ENCODE measurements at places on chromosomes 2 and 18.

DNA sequence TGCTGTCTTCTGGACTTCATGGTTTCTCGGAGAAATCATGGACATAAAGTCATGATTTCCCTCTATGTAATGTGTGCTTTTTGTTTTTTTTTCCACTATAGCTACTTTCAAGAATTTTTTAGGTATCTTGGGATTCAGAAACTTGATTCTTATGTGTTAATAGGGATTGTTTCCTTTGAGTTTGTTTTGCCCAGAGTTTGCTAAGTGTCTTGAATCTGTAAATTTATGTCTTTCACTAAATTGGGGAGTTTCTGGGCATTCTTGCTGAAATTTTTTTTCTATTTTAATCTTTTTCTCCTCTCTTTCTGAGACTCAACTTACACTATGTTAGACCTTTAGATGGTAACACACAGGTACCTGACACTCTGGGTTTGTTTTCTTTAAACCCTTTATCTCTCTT is 182.7 kb downstream of the LAMA1 start:
- DNase-seq: no peak

DNA sequence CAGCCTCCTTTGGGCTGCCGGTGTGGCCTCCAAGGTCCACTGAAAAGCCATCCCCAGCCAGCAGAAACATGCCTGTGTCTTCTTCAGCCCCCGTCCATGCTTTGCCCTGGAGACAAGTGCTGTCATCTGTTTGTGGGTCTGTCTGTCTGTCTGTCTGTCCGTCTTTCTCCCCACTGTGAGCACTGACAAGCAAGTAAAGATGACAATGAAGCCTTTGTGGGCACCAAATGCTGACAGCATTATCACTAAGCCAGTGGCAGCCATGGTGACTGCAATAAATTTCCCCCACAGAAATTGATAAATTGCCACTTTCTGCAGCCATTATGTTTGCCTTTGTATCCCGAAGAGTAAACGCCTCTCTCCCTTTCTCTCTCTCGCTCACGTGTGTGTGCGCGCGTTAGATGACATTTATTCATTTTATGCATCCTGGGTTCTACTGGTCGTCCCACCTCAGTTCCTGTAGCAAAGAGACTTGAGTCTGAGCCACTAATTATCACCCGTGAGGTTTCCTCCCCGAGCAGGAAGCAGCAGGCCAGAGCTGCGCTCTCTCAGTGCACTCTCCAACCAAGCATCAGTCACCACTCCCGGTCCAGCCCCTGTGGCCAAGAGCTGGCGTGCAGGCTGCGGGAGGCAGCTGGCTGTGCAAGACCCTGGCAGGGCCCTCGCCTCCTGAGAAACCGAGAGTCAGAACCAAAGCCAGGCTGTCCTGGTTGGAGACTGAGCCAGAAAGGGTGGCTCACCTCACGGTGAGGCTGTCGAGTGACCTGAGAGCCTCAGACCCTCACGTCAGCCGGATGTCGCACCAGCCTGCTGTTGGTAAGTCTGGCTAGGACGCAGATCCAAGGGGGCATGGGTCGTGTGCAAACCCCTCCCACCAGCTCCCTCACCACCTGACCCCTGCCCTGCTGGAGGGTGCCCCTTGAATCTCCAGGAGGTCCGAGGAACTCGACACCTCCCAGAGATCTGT is 6.9 kb downstream of the STEAP3 start:
- DNase-seq: no peak

DNA sequence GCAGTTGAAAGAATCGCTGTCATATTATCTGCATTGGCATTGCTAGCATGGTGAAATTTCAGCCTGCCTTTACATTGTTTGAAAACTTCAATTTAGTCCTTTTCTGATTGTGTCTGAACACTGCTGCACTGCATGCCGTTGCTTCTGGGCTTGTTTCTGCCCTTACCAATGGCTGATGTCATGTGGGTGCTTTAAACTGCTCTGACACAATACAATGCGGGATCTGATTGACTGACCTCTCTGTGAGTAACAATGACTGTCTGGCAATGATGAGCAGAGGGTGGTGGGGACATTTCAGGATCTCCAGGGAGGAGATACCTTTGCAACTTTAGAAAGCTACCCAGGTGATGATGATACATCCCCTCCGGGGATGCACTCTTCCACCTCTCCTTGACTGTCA is 119.5 kb upstream of the ZBTB14 start:
- no peak for DNase-seq

GRCh38 chr2:85862426-85862825 is 26.4 kb downstream of the ST3GAL5 start:
- no peak for DNase-seq

DNA sequence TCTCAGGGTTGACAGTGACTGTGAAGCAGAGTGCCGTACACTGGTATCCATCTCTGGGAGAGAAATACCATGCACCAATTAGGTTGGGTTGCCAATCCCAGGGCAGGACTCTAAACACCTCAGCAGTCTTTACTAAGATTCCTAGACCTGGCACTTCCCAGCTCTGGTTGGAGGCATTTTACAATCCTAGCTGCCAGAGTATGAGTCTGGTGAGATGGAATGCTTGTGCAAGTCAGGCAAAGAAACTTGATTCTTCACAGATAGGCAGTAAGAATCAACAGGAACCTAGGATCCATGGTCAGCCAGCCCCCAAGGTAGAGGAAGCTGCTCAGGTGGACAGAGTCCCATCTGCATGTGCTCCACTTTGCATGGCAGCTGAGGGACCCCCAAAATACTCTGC is 6.0 kb upstream of the UGT1A5 start:
- peak; percentile 45 for DNase-seq
